ENCODE measurements at places on chromosomes 2 and 18.

DNA sequence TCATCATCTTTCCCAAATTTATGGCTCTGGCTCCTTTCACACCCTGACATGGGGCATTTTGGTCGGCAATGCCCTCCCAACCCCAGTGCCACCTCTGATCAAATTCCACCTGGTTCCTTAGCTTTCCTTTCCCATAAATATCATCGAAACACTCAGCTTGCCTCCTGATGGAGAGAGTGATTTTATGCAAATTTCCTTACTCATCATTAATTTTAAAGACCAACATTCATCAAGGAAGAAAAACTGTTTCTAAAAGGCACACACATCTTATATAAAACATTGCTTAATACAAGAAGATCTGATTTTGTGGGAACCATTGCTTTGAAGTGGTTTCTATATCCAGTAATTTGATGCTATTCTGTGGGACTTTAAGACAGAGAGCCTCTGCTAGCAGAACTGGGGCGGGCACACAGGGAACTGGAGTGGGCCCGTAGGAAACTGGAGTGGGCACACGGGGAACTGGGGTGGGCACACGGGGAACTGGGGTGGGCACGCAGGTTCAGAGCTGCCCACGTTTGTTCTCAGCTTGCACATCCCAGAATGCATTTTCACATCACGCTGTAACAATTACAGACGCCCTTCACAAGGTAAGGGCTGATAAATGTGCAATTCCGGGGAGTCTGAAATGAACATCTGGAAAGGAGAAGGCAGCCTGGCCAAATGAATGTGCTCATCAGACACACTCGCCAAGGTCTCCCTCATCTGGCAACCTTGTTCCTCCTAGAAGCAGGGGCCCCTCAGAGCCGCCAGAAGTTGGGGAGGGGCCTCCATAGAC is 174.2 kb downstream of the RTP5 start:
- DNase-seq, result no peak

- DNase-seq, result no peak
These were observed 21.1 kb downstream of the MBP start for GRCh38 chr18:77111449-77111848.

- DNase-seq, result no peak
These were observed 131.3 kb downstream of the INHBB start for GRCh38 chr2:120477198-120477597.

DNA sequence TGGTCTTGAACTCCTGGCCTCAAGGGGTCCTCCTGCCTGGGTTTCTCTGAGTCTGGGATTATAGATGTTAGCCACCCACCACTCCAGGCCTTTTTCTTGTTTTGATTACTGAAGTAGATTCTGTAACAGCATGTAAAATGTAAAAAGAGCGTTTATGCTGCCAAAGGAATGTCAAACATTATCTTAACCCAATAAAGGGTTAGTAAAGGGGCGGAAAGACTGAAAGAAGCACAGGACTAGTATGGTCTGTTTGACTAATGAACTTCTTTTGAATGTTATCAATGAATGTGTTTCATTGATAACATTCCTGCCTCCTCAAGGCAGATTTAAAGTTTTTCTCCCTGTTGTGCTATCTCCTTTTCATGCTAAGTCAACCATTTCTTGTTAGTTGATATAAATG is 29.4 kb downstream of the GPD2 start:
- no peak for DNase-seq

GRCh38 chr2:159959136-159959535 is 103.3 kb downstream of the PLA2R1 start:
- DNase-seq, result no peak

DNA sequence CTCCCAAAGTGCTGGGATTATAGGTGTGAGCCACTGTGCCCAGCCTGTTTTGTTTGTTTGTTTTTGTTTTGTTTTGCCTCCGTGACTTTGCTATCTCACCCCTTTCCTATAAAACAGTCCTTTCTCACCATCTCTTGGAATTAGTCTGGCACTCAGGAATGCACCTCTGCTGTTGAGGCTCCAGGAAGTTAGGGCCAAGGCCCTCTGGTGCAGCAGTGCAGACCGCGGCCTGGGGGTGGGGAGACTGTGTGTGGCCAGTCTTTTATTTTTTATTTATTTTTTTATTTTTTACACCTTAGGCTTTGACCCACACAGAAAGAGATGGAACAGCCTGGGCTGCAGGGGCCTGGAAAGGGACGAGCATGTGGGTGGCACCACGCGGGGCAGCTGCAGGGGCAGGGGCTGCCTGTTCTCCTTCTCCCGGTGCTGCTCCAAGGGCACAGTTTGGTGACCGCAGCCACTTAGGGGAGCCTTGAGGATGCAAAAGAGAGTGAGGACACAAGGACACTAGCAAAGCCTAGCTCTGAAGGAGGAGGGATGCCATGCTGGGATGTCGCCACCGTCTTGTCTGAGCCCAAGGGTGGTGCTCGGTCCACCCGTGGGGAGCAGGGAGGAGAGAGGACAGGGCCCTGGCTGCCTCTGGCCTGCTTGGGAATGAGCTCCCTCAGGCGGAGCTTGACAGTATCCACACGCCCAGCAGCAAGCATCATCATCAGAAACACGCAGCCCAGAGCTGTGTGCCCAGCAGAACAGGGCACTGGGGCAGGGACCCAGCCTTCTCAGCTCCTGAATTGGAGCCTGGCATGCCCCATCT is 19.4 kb upstream of the ALPI start:
- DNase-seq, result no peak

- DNase-seq, result no peak
These were observed 113.8 kb upstream of the RGPD4 start for GRCh38 chr2:107712857-107713256.

DNA sequence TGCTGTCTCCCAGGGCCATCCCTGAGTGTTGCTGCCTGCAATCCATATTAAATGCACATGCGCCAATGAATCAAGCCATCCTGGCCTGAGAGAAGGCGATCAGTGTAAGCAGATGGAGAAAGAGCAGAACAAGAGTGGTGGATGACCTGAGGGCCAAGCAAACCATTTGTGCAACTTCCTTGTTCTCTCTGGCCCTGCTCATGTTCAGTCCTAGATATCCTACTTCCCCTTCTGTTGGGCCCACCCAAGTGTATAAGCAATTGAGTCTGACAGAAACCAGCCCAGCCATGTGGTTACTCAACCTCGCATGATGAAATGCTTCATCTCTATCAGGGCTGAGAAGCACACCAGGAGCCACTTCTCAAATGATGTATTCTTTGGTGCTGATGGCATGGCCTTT is 383.1 kb upstream of the ID2 start:
- DNase-seq, result no peak

Data from activated naive CD8-positive, alpha-beta T cell treated with anti-CD3 and anti-CD28 coated beads, Interleukin-2, amount 50 U/mL, for 24 hours (primary cell).